ENCODE measurements at places on chromosomes 5 and 9.
A peak's percentile ranks its signal among the peaks of the same experiment; 100 is the strongest.

GRCh38 chr9:6758498-6759184, 868 bp downstream of the KDM4C start:
- DNase-seq = peak; percentile 20

- DNase-seq = no peak
These were observed 788 bp downstream of the ZNF346 start for GRCh38 chr5:177023303-177023664.

DNA sequence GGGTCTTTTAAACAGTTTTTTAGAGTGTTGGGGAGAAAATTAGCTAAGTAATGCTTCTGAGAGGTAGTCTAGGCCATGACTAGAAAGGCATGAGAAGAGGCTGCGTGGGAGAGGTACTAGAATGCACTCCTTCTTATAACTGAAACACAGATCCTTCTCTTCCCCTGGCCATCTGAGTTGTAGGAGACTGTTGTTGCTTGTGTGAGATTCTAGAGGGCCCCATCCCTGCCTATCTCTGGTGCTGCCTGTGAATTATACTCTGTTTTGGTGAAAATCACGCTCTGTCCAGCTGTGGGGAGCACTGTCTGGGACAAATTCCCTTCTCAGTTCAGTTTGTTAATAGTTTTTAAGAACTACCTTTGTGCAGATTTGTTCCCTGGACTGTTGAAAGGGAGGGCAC, 37.5 kb downstream of the MAP1B start:
- DNase-seq = no peak

GRCh38 chr9:101201630-101202029, 173.1 kb downstream of the PLPPR1 start:
- no peak for DNase-seq

DNA sequence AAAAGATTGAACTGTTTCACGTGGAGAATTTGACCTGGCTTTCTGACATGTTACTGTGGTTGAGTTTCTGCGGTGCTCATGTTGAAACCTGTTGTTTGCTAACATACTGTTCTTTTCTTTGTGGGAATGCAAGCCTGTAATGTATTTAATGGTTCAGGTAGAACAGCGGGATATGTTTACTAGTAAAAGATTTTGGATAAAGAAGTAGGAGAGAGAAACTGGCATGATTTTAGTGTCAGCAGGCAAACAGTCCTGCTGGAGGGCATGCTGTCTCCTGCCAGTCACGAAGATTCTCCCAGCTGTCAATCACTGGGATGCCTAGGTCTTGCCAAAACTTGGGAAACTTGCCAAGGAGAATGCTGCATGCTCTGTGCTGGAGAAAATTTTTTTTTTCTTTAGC, 263.5 kb downstream of the TAF11L14 start:
- DNase-seq = no peak

- DNase-seq = no peak
These were observed 43.6 kb downstream of the GNAQ start for GRCh38 chr9:77987880-77988525.

GRCh38 chr9:80673496-80673895, 1015.9 kb downstream of the TLE1 start:
- no peak for DNase-seq

GRCh38 chr5:74130155-74130897, 504.3 kb downstream of the ARHGEF28 start:
- DNase-seq = no peak

DNA sequence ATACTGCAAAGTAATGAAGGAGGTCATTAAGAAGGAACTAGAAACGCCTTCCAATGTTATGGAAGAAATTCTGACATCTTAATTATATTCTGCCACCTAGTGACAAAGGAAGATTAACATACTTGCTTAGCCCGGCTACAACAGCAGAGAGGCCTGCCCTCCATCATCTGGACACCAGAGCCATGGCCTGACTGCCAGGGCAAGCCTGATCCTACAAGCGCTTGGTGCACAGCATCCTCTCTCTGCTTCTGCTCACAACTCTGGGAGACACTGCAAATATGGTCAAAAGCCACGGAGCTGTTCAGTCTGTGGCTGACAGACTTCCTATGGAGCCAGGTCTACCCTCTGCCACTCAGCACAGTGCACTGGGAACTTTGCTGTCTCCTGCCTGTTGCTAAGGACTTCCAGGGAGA, 87.3 kb upstream of the SLC44A1 start:
- no peak for DNase-seq

GRCh38 chr5:120465436-120465961, 1.4 kb downstream of the PRR16 start:
- no peak for DNase-seq

GRCh38 chr5:79962575-79963222, 28.4 kb downstream of the MTX3 start:
- DNase-seq = no peak

DNA sequence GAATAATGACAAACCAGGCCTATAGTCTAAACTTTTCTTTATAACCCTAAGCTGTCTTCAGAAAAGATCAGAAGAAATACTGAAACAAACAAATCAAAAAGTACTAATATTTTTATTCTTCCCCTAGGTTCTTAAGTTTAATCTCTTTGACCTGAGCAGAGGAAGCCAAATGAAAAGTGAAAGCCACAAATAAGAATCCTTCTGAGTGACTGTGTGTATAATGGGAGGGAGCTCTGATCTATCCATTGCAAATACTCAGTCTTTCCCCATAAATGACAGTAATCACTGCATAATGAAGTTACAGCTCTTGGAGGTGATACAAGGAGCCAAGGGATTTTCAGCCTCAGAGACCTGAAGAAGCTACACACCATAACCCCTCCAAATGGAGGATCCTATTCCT, 126.9 kb upstream of the ATP10B start:
- DNase-seq = no peak

GRCh38 chr5:5103245-5103644, 36.9 kb upstream of the ADAMTS16 start:
- no peak for DNase-seq

DNA sequence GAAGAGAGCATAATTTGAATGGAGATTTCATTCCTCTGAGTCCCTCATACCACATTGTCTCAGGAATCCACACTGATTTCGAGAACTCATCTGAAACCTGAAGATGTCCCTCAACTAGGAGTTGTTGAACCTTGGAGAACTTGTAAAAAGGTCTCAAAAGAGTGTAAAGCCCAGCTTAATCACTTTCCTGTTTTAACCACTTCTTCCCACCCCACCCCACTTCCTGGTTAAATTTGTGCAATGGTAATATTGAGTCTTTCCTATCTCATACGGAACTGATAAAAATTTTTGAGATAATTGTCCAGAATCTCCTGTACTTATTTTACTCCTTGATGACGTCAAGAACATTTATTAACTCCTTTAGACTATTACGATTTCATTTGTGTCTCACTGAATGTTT, 240.7 kb downstream of the ARRDC3 start:
- no peak for DNase-seq

GRCh38 chr5:98259595-98259994, 513.9 kb upstream of the RGMB start:
- no peak for DNase-seq

DNA sequence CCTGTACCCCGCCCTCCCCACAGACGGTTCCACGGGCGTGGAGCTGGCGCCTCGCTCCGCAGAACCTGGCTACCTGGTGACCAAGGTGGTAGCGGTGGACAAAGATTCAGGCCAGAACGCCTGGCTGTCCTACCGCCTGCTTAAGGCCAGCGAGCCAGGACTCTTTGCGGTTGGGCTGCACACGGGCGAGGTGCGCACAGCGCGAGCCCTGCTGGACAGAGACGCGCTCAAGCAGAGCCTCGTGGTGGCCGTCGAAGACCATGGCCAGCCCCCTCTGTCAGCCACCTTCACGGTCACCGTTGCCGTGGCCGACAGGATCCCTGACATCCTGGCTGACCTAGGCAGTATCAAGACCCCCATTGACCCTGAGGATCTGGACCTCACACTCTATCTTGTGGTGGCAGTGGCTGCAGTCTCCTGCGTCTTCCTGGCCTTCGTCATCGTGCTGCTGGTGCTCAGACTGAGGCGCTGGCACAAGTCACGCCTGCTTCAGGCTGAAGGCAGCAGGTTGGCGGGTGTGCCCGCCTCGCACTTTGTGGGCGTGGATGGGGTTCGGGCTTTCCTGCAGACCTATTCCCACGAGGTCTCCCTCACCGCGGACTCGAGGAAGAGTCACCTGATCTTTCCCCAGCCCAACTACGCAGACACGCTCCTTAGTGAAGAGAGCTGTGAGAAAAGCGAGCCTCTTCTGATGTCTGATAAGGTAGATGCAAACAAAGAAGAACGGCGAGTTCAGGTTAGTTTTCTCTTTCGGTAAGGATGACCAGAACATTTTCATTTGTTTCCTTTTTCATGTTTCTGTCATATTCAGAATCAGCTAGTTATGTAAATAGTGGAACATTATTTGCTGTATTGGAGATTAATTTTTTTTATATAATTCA, 2.3 kb downstream of the PCDHGA5 start:
- no peak for DNase-seq

DNA sequence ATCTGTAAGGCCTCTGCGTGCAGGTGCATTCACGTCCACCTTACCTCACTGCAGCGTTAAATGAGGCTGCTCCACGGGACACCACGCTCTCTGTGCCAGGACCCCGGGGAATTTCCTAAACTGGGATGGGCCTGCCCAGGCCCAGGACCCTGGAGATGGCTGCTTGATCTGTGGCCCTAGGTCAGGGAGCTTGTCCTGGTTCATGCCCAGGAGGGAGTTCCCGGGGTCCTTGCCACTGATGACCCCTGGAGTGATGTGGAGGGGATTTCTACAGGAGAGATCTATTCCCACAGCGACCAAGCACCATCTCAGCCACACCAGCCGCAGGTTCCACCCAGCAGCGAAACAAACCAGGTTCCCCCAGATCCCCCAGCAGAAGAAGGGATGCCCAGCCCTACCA, 3.5 kb downstream of the OR2V1 start:
- DNase-seq = no peak

DNA sequence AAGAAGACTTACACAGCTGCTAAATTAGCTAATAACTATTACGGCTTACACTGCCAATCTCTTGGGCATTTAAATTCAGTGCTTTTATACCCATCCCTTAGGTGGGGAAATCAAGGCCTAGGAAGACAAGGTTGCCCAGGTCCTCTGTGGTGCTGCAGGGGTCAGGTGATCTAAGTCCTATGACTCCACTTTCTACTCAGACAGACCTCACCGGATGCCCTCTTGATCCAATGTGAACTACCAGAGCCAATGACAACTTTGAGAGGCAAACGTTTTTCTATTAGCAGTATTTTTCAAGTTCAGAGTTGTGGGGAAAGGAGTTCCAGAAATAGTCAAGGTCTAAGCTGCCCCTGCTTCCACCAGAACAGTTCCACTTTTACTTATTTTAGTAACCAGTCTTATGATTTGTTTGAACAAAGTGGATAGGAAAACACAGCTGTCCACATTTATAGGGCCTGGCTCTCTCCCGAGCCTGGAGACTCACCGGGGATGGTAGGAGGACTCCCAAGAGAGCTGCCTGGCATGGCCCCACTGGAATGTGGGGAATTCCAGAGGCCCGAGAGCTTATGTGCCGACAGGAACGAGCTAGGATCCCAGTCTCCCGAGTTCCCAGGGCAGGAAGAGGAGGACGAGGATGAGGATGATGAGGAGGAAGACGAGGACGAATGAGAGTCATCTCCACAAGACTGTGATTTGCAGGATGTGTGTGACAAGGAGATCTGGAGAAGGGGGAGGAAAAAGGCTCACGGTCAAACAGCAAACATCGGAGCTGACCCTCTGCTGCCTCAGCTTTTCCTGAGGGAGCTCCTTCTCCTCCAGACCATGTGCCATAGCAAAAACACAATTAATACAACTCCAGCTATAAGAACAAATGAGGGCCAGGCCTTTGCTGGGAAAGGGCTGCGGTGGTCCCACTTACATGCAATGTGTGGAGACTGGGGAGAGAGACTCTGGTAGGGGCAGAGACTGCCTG, 16.7 kb downstream of the FAM193B start:
- no peak for DNase-seq

Measured in stimulated activated CD8-positive, alpha-beta memory T cell treated with anti-CD3 and anti-CD28 coated beads, Interleukin-4, amount 100 ng/mL, for 4 hours (primary cell).